ENCODE measurements at places on chromosomes 5 and 9.

GRCh38 chr5:3105581-3105980 lies 354.1 kb upstream of the IRX2 start:
- no peak for DNase-seq

- no peak for DNase-seq
Observed at GRCh38 chr5:108911055-108911454, 163.4 kb downstream of the FER start.

GRCh38 chr5:55855509-55855908 lies 4.4 kb downstream of the IL31RA start:
- DNase-seq, result no peak

- no peak for DNase-seq
Observed at GRCh38 chr5:23260621-23261020, 246.8 kb upstream of the PRDM9 start.

DNA sequence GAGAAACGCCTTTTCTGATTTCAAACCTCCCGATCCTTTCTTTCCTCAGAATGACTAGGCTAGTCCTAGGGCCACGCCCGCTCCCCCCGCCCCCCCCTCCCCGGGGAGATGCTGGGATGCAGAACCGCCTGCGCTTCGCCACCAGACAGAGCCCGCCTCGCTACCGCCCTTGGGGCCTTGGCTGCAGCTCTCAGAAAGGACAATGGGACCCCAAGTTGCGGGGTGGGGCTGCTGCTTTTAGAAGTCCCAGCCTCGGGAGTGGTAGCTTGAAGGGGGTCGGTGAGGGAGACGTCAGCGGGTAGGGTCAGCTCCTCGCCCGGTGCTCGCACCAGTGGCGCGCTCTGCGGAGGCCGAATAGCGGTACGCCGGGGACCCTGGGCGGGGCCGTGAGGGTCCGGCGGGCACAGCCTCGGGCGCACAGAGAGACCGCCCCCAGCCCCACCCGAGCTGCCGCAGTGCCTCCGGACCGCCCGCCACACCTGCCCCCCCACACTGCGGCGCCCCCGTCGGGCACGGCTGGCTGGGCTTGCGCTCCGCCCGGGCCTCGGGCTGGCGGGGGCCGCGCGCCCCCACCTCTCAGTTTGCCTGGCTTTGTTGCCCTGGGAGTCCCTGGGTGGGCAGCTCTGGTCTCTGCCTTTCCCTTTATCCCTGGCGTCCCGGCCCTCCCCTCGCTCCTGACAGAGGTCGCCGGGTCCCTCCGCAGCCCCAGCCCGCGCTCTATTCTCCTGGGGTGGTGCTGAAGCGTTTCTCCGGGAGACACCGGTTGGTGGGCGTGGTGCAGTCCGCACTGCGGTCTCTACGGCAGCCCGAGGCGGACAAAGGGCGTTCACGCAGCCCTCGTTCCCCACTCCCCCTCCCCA lies 1.2 kb downstream of the MAP1B start:
- DNase-seq, result peak; percentile 69

DNA sequence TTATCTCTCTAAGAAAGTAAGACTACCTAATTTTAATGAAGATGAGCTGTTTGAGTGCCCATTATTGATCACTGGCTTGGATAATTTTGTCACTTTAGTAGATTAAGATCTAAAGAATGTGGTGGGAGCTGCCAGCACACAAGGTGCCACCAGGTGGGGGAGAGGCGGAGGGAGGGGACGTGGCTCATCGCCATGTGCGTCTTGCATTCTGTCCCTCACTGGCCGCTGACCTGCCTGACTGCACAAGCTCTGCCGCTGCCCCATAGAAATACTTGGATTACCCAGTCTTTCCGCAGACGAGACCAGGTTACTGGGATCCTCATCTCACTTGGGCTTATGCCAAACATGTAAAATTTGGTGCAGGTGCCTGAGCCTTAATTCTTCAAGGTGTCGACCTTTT lies 37.6 kb downstream of the RHOBTB3 start:
- no peak for DNase-seq

GRCh38 chr9:78900500-78900899 lies 603.6 kb downstream of the PSAT1 start:
- DNase-seq, result no peak

DNA sequence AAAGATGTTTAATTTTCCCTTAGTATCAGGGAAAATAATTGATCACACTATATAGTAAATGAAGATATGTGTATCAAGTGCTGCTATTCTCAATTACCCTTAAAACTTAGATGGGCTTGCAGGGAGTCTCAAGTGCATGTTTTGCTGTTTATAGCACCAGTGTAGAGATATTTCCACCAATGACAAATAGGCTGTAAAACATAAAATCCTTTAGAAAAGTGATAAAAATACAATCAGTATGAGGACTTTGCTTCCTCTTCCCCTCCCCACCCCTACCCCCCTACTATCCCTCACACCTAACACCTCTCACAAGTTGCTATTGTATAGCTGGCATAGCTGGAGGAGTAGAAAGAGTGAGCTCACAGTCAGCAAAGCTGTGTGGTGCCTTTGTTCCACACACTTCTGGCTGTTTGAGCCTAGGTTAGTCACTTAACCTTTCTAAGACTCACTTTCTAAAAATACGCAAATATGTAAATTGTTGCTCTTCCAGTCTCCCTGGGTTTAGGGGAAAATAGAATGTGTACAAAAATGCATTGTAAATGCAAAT lies 93.1 kb downstream of the PDE4D start:
- DNase-seq, result no peak

DNA sequence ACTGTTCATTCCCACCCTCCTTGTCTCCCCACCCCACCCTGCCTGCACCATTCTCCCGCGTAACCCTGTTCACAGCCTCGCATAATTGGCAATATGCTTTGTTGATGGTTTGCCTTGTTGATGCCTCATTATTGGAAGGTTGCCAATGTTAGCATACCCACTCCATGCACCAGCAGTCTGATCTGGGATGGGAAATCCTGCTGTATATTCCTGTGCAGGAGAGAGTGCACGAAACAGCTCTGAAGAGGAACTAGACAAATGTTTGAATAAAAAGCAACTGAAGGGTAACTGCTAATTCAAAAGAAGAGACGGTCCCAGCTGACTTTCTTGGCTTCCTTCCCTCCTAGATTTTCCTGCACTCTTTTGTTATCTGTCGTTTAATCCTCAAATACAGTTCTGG lies 271.7 kb upstream of the TLE4 start:
- DNase-seq, result no peak

DNA sequence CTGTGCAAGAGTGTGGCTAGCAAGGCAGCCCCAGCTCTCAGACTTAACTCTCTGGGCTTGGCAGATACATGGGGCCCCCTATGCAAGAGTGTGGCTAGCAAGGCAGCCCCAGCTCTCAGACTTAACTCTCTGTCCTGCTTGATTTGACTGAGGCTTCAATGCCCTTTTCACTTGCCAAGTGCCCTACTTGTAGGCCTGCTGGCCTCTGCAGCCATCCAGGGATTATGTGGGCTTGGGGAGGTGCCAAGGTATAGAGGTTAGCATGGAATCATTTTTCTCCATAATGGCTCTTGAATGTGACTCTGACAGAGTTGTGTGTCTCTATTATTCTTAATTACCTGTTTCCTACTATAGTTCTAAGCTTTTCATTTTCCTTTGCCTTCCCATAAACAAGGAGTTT lies 115.5 kb upstream of the RUSC2 start:
- no peak for DNase-seq

GRCh38 chr5:15806613-15807012 lies 306.6 kb downstream of the FBXL7 start:
- DNase-seq, result no peak

GRCh38 chr5:73447530-73448462 lies 781 bp downstream of the FOXD1 start:
- DNase-seq, result no peak

GRCh38 chr9:22446950-22447617 lies 460 bp downstream of the DMRTA1 start:
- DNase-seq, result peak; percentile 63

DNA sequence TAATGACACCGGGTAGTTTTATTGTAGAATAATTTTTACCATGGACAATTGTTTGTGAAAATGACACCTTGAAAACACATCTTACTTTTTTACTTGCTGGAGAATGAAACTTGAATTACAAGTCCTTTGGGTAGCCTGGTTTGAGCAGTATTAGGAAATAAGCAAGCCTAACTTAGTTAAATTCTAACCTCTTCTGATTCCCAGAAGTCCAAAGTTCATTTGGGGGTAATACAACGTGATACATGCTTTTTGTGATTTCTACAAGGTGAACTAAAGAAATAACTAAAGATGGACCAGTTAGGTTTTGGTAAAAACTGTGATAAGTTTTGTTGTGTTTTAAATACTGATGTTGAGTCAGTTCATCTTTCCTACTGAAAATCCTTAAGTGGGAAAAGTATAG lies 135.4 kb upstream of the DMRT1 start:
- DNase-seq, result no peak

- peak; percentile 87 for DNase-seq
Observed at GRCh38 chr5:36662291-36662851, 56.0 kb downstream of the SLC1A3 start.

- no peak for DNase-seq
Observed at GRCh38 chr5:166117072-166118066, 2174.1 kb upstream of the WWC1 start.

DNA sequence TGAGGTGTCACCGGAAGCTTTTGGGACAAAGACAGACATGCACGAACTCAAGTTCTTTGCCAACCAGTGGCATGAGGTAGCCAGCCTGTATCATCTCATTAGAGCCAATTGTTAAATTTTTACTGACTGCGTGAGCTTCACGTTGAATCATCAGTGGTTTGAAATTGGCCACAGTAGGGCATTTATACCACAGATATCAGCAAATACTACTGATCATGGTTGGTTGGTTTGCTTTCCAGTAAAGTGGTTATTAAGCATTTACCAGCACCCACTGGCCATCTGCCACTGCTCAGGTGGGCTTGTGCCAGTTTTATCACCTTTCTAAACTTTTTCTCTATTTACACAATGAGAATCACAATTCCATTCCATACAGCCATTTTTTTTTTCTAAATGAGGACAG lies 28.4 kb upstream of the SHC3 start:
- no peak for DNase-seq

DNA sequence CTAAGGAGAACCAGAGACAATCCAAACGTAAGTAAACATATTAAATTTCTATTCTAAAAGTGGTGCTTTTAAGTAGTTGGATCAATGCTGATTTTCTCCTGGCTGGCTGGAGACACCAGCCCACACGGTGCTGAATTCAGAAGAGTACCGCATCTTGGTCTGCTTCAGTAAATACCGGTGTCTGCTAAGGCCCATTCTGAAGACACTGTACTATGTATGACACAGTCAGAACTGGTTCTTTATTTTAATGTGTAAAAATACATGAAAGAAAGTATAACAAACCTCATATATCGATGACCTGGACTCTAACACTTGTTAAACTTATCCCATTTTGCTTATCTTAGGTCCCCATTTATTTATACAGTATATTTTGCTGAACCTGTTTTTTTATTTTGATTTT lies 32.8 kb downstream of the RAPGEF1 start:
- no peak for DNase-seq

GRCh38 chr5:81802020-81802419 lies 51.1 kb upstream of the SSBP2 start:
- DNase-seq, result no peak

GRCh38 chr9:16901590-16901989 lies 31.1 kb upstream of the BNC2 start:
- no peak for DNase-seq

DNA sequence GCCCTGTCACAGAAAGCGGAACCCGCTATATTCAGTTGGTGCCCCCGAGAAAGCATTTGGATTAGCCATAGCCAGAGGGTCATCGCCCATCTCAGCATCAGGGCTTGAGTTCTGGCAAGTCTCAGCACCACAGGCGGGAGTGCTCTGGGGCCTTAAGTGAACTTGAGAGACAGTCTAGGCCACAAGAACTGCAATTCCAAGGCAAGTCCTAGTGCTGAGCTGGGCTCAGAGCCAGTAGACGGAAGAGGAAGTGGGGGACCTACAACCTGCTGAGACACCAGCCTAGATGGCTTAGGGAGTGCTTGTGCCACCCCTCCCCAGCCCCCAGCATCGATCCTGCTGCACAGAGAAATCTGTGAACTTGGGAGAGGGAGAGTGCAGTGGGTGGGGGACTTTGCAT lies 594.9 kb downstream of the CCDC171 start:
- DNase-seq, result peak; percentile 64

DNA sequence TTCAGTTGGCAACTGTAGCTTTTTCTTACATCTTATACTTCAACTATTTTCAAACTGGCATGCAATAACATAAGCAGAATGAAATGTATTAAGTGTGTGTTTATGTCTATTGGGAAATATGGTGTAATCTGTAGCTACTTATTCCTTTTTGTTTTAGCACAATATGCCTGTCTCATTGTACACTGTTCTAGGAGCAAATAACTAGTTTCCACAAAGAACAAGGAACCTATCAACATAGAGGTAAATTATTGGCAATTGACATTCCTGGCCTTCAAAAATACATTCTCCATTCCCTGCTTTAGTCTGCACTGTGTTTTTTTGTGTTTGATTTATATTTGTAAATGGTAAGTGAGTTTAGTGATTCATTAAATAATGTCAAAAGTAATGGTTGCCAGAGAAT lies 75.7 kb downstream of the FBXL7 start:
- no peak for DNase-seq

DNA sequence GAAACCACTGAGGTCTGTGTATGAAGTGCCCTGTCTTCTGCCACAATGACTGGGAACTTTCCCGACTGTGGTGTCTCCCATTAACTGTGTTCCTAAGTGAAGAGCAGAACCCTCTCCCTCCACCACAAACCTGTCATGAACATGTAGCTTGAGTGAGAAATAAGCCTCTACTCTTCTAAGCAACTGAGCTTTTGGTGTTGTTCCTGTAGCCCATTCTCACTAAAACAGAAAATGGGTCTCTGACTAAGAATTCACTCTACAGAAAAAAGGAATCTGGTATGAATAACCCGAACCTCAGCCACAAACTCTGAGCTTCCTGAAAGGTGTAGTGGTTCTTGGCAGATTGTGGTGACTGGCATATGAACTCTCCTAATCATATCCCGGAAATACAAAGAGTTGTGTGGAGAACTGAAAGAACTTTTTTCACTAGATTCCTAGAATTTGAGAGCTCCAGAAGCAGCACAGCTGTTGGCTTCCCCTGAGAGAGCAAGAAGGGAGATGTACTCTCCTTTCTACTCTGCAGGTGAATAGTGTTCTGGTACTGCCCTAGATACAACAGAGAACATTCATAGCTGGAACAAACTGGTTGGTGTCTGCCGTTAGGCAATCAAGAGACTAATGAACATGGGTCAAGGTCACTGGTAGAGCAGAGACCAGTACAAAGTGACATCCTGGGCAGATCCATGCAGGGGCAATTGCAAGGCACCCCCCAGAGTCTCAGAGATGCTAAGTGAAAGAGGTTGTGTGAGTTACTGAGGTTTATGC lies 283.8 kb downstream of the PDE4D start:
- DNase-seq, result no peak

- peak; percentile 81 for DNase-seq
Observed at GRCh38 chr5:79990598-79991507, at the start of gene MTX3. MTX3 (minus strand) TSS chr5:79991262; CDS start chr5:79991238, 24 bp downstream.

Data from Ammon's horn (tissue), 1 donor.